ENCODE measurements at places on chromosomes 3 and 15.

DNA sequence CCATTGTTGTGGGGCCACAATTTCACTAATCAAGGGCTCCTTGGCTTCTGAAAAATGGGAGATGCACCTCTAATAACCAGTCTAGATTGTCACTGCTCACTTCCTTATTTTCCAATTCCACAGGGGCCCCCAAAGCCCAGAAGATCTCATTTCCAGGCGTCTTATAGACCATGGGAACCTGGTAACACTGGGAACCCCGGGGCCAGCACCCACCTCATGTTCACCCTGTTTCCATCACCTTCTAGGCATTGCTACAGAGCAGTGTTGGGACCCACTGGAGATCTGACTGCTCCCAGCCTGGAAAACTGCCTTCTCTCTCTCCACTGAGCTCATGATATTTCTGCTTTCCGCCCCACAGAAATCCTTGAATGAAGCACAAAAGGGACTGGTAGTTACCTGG lies 61.5 kb downstream of the TFRC start:
- no peak for DNase-seq

DNA sequence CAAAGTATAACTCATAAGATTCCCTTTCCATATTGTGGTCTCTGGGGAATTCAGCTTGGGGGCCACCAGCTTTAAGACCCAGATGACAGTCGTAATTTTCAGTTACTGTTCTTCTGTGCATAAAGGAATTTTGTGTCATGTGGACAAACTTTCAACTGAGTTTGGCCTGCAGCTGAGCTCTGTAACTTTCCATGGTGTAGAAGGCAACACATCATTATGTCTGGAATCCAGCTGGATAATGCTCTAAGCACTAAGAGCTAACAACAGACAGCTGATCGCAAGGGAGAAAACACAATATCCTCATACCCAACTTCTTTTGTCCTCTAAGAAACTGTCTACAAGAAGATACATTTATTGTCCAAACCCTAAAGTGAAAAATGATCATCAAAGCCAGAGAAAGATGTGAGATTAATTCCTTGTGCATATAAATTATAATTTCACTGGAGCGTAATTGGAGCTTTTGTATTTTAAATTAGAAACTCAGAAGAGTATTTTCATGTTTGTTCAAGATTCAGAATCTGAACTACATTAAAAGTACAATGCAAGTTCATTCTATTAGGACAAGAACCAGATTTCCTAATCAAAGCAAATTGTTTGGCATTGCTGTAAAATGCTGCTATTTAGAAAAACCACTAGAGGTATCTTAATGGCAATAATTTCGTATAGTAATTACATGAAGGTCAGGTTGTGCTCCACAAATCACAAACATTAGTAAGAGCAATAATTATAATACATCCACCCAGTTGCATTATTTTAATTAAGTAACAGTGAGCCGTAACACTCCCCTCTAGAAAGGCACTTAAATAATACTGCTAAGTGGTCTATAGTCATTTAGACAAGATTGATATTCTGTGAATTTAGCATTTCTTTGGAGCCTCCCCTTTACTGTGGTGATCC lies 218.8 kb downstream of the ATP8B4 start:
- DNase-seq = no peak

DNA sequence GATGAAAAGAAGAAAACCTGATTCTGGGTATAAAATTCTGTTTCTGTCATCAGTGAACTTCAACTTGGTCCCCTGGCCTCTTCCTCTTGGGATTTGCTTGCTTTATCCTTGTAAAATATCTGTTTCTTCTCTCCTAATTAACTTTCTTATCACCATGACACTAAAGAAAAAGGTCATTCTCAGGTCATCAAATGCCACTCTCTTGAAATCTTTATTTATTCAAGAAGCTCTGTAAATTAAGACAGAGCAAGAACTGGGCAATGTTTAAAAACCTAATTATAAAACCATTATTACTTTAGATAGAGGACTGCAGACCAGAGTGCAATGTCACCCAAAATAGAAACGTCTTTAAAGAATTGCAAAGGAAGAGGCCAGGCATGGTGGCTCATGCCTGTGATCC lies 6.0 kb upstream of the LIPC start:
- DNase-seq = no peak

DNA sequence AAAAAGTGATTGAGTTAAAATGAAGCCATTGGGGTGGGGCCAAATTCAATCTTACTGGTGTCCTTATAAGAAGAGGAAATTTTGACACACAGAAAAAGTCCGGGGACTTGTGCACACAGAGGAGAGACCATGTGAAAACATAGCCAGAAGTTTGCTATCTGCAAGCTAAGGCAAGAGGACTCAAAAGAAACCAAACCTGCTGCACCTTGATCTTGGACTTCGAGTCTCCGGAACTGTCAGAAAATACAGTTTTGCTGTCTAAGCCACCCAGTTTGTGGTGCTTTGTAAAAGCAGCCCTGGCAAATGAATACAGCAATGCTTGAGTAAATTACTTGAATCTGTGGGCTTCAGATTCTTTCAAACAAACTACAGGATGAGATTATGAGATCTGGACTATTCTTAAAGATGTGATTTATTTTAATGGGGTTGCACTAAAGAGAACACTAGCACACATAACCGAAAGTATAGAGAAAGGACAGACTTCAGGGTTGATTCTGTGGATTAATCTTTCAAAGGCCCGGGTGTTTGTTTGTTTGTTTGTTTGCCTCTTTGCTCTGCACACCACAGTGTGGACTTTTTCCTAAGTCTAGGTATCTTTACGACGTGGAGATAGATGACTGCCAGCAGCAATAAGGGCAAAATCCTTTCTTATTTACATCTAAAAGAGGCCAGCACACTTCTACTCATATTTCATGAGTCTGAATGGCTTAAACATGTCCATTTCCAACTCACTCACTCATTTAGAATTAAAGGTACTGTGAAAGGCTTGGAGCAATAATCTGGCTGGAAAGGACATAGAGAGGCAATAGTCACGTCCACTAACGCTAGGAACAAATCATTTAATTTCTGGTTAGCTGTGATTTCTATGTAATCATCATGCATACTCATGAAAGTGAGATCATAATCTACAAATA lies 53.9 kb upstream of the SSR3 start:
- DNase-seq = no peak

- no peak for DNase-seq
These were observed 308.0 kb upstream of the ATP11B start for GRCh38 chr3:182485301-182485700.

DNA sequence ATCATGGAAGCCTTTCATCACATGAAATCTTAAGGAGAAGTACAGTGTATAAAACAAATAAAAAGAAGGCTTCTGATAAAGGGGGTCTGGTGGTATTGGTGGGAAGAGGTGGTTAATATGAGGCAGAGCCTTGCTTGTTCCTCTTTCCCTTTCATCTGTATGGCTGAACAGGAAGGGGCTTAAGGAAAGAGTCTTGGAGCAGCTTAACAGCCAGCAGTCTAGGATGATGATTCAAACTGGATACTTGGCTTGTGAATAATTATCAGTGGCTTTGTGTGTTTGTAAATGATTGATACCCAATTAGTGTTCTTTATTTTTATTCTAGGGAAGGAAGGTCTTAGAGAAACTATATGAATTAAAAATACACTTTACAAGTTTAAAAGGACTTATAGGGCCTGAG lies 29.1 kb upstream of the TCAIM start:
- no peak for DNase-seq

DNA sequence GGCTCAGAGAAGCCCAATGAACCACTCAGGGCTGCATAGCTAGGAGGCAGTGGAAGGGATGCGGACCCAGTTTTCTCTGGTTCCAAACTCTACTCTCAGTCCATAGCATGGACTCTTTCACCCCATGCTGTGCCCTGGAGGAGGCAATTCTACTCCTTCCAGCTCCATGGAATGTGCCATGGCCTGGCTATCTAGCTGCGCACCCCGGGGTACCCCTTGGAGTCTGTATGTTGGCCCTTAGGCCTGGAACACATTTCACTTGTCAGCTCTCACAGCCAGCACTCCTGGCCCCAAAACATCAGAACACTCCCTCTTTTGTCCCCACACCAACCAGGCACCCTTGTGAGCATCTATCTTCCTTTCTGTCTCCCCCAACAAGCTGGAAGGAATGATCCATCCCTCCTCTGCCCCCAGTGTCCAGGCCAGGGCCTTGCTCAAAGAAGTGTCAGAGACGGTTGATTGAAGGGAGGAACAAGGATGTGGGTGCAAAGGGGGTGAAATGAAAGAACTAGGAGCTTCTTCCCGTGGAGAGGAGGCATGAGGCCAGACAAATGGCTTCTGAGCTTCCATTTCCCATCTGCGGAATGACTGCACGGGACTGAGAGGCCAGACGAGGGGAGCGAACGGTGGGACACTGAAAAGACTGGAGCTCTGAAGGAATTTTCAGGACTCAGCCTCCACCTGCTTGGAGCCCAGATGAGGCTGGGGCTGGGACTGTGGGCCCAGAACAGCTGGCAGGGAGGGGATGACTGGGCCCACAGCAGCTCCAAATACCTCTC lies 2.8 kb downstream of the PRSS50 start:
- no peak for DNase-seq

DNA sequence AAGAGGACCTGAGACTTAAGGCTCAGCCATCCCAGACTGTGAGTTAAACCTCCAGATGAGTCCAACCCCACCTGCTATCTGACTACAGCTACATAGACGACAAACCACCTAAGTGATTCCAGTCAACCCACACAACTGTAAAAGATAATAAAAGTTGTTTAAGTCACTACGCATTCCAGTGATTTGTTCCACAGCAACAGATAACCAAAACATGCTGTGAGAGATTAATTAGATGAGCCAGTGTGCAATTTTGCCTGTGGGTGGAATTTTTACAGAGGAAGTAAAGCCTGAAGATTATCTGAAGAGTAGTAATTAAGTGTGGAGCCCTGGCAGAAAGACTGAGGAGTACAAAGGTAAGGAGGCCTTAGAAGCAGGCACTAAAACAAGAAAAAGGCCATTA lies 5.4 kb downstream of the BTBD1 start:
- DNase-seq = no peak

DNA sequence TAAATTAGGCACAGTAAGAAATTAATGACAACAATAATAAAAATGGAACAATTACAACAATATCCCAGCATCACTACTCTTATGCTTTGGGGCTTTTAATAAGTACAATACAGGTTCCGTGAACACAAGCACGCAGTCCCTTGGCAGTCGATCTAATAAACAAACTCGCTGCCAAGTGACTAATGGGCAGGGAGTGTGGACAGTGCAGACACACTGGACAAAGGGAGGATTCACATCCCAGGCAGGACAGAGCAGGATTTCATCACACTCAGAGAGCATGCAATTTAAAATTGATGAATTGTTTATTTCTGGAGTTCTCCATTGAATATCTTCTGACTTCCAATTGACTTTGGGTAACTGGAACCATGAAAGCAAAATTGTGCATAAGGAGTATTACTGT lies 524.1 kb upstream of the CFAP20DC start:
- DNase-seq = no peak

DNA sequence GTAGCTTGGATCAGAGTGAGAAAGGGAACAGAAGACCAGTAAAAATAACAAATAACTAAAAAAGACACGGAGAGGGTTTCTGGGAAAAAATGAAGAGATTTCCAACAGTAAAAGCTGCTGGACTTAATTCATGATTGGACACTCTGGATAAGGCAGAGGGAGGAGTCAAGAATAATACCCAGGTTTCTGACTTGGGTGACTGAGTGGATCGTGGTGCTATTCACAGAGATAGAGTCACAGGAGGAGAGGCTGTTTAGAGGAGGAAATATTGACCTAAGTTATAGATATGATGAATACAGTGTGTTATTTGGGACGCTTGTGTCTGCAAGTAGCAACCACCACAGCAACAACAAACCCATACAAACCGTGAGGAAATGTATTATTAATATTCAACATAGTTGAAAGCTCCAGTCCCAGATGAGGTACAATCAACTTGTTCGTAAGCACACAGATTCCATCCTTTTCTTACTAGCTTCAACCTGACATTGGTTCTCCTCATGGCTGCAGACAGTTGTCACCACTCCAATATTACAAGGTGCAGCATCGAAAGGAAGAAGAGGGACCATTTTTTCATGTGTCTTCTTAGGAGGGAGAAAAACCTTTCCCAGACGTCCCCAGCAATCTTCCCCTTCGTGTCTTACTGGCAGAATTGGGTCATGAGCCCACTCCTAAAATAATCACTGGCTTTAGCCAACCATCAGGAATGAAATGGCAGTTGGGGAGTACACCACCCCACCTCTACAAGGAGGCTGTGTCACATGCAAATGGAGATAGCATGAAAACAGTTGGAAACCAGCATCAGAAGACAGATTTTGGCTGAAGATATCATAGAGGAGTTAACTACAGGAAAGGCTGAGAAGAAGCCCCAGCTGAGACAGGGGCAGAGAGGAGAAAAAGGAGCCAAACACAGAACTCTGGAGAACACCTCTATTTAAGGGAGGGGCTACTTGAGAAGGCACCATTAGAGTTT lies 387.8 kb downstream of the SHQ1 start:
- DNase-seq = no peak

GRCh38 chr3:123718108-123718507 lies 133.3 kb upstream of the HACD2 start:
- DNase-seq = no peak

DNA sequence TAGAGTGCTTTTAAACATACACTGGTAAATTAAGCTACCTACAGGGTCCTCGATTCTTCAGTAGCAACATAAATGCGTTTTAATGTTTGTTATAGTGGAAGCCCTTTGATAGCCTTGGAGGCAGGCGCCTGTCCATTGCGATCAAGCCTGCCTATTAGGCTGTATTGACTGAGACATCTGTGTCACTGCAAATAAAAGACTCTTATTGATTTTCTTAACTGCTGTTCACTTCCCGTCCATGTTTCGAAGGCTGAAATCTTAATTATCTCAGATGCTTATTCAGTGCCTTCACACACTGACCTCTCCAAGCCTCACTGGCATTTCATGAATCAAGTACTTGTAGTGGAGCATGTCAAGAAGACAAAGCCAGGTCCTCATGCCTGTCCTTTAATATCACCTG lies 51.1 kb downstream of the MAP2K5 start:
- DNase-seq = no peak

DNA sequence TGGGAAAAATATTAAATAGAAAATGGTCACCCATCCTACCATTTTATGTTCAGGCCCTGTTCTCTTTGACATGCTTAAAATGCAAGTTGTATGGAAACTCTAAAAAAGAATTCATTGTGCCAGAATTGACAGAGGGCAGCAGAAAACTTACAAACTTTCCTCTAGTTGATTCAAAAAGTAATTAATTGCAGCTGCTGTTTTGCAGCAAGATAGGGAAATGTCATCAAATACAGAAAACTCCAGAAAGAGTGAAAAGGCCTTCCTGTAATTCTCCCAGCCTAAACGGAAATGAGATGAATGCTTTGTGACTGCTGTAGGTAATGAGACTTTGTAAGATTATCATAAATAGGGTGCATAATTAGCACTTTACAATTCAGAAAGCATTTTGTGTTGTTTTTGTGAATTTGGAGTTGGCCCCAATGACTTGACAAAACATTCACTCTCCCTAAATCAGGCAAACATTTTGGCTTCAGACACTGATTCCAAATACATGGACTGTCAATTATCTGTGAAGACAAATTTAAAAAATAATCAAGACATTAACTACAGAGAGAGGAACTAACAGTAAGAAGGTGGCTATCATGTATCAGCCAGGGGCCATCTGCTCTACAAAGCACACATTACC lies 861.8 kb downstream of the SQOR start:
- DNase-seq = peak; percentile 1
